NB4 (cell line): ENCODE measurements at places on chromosomes 1 and 21.

DNA sequence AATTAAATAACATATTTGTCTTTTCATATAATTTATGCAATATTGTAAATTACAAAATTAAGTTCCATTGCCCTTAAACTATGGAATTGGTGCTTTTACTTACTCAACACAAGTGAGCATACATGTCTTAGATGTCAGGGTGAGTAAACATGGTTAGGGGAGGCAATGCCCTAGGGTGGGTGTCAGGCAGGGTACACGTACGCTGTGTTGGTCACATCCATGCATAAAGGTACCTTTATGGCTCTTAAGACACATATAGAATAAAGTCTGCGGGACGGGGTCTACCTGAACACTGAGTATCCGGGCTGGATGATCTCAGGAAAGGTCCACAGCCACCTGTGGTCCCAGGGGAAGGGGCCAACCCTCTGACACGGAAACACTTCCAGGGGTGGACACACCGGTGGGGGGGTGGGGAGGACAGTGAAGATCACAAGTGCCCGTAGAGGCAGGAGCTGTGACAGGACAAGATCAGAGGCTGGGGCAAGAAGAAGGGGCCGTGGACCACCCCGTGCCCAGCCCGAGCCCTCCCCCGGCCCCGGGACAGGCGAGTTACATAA lies 720 bp downstream of the LIN9 start:
- DNase-seq = no peak

- no peak for DNase-seq
These were observed 43.3 kb downstream of the IL23R start for GRCh38 chr1:67209521-67209920.

DNA sequence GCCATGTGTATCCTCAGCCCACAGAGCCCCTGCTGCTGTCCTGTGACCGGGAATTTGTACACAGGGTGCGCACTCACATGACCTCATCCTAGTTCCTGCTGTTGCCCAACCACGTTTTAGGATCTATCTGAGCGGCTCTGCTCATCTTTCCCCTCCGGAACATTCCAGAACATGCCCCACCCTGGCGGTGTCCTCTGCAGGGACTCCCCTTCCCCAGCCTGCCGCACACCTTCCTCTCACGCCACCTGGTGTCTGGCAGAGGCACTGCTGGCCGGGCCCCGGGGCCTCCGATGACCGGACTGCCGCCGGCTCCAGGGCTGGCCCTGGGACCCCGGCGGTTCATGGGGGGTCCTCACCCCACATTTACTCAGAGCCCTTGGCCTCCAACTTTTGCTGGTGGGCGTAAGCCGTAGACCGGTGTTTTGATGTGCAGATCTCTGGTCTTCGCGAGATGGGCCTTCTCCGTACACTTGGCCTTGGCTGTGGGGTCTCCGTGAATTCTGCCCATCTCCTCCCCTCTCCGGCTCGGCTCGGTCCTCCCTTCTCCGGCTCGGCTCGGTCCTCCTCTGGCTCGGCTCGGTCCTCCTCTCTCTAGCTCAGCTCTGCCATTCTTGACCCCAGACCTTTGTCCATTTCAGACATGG lies 29.5 kb downstream of the ARHGEF16 start:
- peak; percentile 50 for DNase-seq

GRCh38 chr1:235158680-235159079 lies 2.4 kb downstream of the RBM34 start:
- no peak for DNase-seq

DNA sequence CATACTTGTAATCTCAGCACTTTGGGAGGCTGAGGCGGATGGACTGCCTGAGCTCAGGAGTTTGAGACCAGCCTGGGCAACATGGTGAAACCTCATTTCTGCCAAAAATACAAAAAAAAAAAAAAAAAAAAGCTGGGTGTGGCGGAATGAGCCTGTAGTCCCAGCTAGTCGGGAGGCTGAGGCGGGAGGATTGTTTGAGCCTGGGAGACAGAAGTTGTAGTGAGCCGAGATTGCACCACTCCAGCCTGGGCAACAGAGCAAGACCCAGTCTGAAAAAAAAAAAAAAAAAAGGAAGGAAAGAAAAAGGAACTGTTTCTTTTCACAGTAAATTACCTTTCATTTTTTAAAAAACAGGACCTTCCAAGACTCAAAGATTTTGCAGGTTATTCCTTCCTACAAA lies 29.5 kb downstream of the LIN9 start:
- no peak for DNase-seq

GRCh38 chr1:6239213-6239752 lies 3.5 kb upstream of the ICMT start:
- DNase-seq = no peak

GRCh38 chr1:229258031-229258756 lies 12.7 kb upstream of the RAB4A start:
- peak; percentile 78 for DNase-seq

GRCh38 chr1:33061834-33062233 lies 19.1 kb upstream of the AZIN2 start:
- no peak for DNase-seq

GRCh38 chr1:175040324-175040879 lies 17.2 kb upstream of the MRPS14 start:
- no peak for DNase-seq

DNA sequence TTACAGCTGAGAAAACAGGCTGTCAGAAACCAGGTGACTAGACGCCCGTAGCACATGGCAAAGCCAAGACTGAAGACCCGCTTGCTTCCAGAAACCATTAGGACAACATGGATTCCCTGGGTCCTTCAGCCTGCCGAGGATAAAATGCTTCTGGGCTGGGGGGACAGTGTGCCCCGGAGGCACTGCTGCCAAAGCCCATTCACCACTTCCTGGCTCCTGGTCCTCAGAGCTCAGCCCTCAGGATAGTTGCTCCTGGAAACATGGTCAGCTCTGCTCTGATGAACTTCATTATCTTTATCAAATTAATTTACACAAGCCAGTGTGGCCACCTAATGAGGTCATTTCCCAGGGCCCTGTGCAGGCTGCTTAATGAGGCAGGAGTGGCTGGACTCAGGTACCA lies 41.1 kb upstream of the ACTL8 start:
- DNase-seq = no peak

DNA sequence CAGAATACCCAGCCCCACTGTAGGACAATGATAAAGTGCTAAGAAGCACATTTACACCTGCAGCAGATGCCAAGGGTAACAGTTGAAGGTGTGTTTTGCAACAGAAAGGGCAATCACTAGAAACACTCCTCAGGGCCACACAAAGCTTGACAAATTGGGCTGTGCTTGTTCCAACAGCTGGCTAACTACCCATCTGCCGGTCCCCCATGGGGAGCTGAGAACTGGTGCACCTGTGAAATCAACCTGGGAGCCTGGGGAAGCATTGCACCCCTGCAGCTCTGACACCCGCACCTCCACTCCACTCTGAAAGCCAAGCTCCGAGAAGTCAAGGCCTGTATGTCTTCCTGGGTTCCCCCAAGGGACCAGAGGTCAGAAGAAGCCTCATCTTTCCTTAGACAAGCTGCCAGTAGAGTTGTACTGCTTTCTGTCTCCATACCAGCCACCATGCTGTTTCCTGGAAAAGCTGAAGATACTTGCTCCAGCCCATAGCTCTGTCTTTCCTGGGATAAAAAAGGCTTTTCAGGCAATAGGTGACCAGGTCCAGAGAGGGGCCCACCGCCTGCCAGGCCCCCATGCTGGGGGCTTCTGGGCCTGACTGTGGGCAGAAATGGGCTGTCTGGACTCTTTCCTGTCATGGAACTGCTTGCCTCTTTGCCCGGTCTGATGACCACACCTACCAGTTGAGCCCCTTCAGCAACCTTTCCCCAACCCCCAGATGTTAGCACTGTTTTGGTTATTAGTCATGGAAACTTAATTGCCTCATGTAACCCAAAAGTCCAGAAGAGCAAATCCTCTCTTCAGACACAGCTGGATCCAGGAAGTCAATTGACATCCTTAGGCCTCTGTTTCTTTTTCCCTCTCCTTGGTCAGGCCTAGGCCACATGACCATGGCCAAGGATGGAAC lies 93.6 kb downstream of the KIF14 start:
- no peak for DNase-seq

DNA sequence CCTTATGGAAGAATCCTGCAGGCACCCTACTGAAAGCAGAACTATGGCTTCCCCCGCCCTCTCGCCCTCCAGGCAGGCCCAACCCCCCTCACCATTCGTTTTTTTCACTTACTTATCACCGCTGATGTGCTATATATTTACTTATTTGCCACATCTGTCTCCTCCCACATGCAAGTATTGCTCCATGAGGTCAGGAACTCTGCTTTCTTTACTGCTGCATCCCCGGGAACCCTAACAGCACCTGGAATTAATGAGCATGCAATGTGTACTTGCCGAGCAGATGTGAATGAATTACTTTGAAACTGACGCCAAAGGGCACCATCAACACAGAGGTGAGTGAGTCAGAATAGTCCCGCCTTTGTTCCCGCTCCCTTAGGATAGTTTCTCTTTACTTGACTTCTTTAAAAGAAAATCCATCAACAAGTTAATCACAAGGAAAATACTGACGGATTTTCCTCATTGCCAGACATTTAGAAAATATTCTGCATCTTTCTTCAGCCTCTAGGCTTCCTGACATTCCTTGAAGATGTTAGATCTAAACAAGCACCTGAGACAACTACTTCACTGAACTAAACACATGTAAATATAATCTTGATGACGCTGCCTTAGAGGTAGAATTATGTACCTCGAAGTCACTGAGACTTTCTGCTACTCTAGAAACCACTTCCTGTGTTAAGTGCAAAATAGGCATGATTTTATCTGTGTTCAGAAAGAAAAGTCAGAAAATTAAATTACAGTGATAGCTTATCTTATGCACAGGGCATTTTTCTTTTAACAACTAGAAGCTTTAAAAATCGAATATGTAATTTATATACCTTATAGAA lies 17.5 kb upstream of the RAB4A start:
- peak; percentile 69 for DNase-seq

DNA sequence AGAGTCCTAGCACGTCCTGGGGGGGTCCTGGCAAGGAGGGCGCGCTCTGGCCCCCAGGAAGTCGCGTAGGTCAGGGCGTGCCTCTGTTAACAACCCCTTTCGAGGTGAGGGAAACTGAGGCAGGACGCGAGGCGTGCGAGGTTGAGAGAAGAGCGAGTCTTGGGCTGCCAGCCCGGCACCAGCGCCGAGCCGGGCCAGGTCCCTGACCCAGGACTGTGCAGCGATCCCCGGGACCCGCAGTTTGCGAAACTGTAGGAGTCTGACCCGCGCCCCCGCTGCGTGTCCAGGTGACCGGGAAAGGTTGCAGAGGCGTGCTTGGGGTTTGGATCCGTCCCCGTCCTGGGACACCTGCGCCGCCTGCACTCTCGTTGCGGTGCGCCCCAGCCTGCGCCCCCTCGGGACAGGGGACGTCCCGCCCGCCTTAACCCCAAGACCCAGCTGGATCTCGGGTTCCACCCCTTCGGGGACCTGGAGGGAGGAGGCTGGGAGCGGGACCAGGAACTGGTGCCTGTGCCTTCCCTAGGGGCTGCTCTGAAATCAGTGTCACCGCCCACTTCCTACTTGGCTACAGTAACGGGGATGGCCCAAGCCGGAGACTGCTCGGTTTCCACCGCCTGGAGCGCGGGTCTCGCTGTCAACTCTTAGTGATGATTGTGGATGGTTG lies 493 bp downstream of the DISC1 start:
- DNase-seq = peak; percentile 93
